ENCODE measurements at places on chromosomes 16 and 17.

DNA sequence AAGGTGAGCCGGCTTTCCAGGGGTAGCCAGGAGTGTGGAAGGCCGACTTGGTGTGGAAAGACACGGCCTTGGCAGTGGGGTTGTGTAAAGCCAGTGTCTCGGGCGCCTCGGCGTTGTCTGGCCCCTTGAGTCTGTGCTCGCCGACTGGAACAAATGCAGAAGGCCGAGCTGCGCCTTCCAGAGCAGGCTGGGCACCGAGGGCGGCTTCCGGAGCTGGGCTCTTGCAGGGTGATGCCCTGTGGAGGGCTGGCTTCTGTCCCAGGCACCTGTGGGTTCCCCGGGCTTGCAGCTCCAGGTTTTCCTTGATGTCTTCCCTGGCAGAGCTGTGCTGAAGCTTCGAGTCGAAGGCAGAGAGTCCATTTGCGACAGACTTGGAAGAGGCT lies 8.0 kb downstream of the ZNF750 start:
- DNase-seq: no peak

DNA sequence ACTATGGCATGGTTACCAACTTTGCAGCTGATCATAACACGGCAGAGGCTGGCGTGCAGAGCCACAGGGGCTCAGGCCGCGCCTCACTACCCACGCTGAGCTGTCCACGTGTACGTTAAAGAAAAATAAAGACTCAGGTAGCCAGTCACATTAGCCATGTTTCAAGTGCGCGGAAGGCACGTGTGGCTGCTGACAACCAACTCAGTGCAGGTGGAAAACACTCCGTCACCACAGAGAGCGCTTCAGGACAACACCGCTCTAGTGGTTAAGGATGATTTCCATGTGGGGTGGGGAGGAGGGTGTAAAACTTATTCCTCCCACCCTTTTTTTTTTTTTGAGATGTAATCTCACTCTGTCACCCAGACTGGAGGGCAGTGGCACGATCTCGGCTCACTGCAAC lies 33.8 kb downstream of the ZCCHC14 start:
- no peak for DNase-seq

- no peak for DNase-seq
These were observed 304.7 kb downstream of the XYLT1 start for GRCh38 chr16:17166095-17166494.

GRCh38 chr17:59542960-59543635 lies 22.3 kb upstream of the DHX40 start:
- no peak for DNase-seq

DNA sequence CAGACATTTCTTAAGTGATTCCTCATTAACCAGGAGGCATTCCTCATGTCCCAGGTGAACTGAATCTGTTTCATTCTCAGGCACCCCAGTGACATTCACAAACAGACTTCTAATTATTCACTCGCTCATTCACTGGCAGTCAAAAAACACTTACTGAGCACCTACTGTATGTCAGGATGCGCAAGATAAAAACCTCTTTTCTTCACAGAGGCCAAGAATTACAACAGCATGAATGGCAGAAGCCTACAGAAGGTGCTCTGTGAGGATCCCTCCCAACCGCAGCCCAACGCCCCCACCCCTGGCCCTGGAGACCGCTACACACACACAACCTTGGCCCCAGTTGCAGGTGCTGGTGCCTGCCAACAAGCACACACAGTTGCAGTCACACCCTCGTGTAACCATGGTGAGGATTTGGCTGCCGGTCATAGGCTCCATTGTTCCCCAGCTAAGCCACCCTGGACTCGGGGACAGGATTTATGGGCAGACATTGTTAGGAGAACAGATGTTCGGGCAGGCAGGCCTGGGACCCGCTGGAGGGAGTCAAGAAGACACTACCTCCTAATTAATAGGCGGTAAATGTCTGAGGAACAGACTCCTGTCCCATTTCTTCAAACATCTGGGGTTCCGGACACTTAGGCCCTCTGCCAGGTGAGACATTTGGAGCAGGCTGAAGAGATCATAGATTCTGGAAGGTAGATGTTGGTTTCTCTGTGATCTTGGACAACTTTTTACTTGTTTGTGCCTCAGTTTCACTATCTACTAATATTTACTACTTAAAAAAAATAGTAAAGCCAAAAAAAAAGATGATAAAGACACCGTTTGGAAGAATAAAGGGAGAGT lies 43.2 kb downstream of the CUEDC1 start:
- DNase-seq: no peak

GRCh38 chr17:46780003-46780373 lies 38.5 kb downstream of the WNT3 start:
- DNase-seq: no peak

DNA sequence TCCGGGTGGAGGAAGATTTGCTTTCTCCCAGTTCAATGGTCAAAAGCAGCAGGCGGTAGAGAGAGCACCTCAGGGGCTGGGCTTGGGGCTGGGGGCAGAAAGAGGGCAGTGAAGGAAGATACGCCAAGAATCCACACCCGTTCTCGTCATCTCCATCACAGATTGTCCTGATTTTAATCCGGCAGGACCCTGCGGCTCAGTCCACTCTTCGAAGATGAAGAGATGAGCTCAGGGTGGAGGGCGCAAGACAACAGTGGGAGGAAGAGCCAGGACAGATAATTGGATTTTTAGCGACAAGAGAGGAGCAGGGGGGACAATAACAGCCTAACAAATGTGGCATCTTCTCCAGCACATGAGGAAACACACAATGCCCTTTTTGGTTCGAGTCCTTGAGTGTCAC lies 165.9 kb downstream of the SDK2 start:
- no peak for DNase-seq

DNA sequence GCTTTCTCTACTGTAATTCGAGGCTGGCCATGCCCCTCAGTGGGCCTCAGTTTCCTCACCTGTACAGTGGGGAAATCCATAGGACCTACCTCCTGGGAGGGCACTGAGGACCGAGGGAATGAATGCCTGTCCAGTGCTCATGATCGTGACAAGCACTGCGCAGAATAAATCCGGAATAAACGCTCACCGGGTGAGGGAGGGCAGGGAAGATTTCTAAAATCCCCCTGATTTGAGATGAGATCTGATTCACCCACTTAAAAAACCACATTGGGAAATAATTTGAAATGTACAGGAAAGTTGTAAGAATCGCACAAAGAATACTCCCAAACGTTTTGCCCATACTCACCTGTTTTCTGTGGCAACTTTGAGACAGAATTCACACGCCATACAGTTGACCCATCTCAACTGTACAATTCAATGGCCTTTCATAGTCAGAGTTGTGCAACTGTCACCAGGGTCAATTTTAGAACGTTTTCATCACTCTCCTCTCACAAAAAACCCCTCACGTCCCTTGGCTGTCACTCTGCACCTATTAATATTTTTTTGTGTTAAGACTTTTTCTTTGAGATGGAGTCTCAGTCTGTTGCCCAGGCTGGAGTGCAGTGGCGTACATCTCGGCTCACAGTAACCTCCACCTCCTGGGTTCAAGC lies 49.8 kb downstream of the IRF8 start:
- no peak for DNase-seq

- no peak for DNase-seq
These were observed 488 bp downstream of the HOXB9 start for GRCh38 chr17:48625495-48626244.

DNA sequence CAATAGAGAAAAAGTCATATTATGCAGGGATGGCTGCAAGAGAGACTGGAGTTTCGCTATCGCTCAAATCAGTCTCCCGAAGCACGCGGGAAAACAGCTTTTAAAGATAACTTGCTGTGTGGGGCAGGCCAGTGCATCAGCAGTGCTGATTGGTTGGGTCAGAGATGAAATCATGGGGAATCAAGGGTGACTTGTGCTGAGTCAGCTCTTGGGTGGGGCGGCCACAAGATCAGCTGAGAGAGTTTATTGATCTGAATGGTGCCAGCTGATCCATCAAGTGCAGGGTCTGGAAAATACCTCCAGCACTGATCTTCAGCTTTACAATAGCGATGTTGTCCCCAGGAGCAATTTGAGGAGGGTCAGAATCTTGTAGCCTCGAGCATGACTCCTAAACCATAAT lies 430.5 kb downstream of the RBFOX1 start:
- no peak for DNase-seq

DNA sequence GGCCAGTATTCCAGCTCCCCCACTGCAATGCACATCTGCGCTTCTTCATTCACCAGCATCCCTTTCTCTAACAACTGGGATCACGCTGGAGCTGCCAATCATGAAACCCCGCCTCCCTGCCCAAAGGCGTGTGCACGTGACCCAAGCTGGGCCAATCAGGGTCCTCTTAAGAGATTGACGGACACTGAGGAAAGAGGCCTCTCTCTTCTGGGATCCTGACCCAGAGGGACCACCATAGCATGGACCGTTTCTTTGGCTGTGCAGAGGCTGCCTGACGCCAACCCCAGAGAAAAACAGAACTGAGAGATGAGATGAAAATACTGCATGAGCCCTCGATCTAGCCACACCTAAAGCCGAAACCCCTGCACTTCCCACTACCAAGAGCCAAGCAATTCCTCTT lies 32.0 kb downstream of the COTL1 start:
- no peak for DNase-seq

- no peak for DNase-seq
These were observed 1.1 kb downstream of the PABPN1L start for GRCh38 chr16:88865310-88865709.

DNA sequence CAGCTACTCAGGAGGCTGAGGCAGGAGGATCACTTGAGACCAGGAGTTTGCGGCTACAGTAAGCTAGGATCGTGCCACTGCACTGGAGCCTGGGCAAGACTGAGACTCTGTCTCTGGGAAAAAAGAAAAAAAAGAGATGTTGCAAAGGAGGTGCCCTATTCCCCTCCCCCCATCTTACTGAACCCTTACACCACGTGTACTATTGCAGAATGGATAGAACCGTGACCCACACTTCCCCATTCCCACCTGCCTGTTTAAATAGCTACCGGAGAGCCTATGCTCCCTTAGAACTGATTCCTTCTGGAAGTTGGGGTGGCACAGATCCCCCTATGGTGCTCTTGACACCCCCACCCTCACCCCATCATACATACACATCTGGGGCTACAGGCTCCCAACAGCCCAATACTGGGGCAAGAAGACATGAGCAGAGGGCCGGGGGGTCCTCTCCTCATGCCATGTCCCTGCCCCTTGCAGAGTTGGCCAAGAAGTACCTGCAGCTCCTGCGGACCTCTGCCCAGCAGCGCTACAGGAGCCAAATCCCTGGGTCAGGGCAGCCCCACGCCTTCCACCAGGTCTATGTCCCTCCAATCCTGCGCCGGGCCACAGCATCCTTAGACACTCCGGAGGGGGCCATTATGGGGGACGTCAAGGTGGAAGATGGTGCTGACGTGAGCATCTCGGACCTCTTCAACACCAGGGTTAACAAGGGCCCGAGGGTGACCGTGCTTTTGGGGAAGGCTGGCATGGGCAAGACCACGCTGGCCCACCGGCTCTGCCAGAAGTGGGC lies 35.7 kb downstream of the NLRC5 start:
- no peak for DNase-seq

Data from left renal cortex interstitium (tissue), 4 donors.